PC-9 (cell line): ENCODE measurements at places on chromosomes 2 and 18.

DNA sequence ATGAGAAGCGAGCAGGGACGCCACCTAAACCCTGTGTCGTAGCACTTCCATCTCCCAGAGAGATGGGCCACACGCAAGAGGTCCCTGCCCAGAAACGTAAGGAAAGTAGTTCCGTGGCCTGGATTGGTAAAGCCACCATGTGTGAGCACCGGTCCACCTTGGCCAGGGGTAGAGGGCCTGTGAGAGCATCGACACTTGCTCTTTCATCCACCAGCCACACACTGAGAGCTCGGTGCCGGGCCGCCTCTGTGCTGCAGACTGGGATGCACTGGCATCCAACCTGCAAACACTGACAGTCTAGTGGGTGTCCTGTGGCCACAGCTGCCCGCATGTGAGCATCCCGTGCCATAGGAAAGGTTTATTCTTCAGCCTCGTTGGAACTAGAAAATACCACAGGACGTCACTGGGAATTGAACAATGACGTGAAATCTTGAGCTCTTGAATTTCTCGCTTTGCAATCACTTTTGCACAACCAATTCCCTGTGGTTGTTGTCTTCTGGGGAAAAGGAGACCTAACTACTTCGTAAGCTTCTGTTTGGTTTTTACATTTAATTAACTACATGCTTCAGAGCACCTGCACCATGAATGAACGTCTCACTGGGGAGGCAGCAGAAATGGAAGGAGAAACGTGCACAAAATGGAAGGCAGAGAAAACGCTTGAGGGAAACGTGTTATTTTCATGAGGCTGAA is 212.0 kb upstream of the RAB6C start:
- DNase-seq, result no peak

- DNase-seq, result no peak
Measured at GRCh38 chr2:121189661-121190381, 95.2 kb downstream of the TFCP2L1 start.

DNA sequence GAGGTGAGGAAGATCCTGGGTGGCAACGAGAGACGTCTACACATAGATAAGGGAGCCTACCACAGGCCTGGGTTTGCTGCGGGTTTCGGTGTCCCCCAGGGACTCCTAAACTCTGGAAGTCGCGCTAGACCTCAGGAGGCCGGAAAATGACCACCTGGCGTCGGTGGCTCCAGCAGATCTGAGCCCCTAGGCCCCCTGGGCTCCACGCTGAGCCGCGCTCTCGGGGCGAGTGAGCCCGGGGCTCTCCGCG is 987 bp upstream of the DLX1 start:
- DNase-seq, result no peak

- no peak for DNase-seq
Measured at GRCh38 chr2:100390001-100390940, 27.2 kb downstream of the CHST10 start.

- no peak for DNase-seq
Measured at GRCh38 chr2:238929242-238930081, 81.6 kb downstream of the TWIST2 start.

DNA sequence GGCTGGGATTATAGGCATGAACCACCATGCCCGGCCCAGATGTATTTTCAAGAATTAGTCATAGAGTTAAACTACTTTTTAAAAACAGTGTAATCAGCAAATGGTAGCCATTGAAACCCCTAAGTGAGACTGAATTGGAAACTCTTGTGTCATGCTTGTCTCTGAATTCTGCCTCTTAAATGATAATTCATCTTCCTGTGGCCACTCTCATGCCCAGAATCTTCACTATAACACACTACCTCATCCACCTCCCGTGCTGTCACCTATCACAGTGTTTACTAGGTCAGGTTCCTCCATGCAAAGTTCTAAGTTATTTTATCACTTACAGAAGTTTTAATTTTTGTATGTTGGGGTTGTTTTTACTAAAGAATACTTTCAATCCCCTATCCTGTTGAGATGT is 197.5 kb downstream of the PHLPP1 start:
- DNase-seq, result no peak

GRCh38 chr2:240878341-240878936 is 9.8 kb downstream of the AGXT start:
- no peak for DNase-seq

DNA sequence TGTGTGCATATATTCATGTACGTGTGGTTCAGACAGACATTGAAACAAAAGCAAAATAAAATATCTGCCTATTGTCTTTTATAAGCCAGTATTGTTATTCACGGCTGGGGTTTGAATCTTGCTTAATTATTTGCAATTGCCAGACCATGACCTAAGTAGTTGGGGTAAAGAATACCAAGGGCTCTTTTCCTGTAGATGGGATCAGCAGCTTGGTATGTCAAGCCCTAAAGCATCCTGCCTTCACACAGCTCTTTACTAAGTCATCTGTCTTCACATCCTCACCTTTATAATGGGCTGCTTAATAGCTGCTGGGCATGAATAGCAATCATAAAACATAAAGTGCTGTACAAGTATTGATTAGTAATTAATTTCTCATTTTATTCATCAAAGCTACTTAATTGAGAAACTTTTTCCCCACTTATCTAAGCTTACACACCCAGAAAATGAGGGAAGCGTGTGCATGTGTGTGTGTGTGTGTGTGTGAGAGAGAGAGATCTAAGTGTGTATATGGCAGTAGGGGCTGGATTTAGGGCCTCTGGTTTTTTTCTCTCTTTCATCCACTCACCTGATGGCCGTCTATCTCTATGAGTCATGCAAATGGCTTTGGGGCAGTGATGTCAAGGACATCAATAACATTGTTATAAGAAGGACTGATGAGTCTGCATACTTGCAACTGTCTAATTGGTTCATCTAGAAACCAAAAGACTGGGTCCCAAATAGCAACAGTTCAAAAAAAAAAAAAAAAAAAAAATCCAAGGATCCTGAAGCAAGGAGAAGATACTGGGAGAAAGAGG is 244.1 kb upstream of the TNP1 start:
- no peak for DNase-seq

DNA sequence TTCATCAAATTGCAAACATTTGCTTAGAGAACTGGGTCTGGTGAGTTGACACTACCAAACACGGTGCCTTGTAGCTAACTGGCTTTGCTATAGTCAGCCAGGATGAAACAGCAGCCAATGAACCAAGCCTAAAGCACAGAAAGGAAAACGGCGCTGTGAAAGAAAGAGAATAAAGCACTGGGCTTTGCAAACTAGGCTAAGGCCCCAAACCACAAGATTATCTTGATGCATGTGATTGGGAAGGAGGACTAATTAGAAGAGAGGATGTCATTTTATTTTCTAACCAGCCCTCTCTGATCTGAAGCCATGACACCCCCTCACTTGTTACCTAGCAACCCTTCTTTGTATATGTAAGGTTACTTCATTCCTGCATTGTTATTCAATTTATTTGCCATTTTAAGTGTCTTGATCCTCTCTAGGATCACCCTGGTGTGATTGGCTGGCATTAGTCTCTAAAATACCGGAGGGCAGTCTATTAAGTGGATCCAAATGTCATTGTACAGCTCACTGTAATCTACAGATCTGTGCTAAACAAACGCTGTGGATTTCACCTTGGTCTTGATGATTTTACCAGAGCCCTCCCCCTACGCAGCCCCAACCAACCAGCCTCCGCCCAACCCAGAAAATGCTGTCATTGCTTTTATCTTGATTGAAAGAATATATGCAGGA is 395.4 kb upstream of the ACVR2A start:
- no peak for DNase-seq

- DNase-seq, result no peak
Measured at GRCh38 chr2:37851828-37852584, 73.1 kb upstream of the RMDN2 start.

GRCh38 chr2:23526114-23526513 is 141.1 kb downstream of the KLHL29 start:
- DNase-seq, result no peak

GRCh38 chr2:54456612-54457322 is 640 bp downstream of the SPTBN1 start:
- no peak for DNase-seq

DNA sequence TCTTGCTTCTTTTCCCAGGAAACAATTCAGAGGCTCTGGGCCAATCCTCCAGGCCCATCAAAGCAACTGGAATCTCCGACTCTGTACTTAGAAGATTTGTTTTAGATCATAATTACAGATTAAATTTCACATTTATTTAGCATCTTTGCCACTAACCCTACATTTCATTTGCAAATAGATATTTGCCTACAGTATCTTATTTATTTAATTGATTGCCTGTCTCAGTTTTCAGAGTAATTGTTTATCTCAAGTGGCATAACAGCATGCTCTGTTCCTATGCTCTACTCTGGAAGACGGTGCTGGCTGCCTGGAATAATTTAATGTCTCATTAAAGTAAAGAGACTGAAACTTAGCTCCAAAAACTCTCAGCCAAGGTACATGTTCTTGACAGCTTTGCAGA is 213.4 kb downstream of the HNMT start:
- DNase-seq, result no peak

GRCh38 chr2:104768694-104769093 is 85.2 kb upstream of the POU3F3 start:
- DNase-seq, result no peak

DNA sequence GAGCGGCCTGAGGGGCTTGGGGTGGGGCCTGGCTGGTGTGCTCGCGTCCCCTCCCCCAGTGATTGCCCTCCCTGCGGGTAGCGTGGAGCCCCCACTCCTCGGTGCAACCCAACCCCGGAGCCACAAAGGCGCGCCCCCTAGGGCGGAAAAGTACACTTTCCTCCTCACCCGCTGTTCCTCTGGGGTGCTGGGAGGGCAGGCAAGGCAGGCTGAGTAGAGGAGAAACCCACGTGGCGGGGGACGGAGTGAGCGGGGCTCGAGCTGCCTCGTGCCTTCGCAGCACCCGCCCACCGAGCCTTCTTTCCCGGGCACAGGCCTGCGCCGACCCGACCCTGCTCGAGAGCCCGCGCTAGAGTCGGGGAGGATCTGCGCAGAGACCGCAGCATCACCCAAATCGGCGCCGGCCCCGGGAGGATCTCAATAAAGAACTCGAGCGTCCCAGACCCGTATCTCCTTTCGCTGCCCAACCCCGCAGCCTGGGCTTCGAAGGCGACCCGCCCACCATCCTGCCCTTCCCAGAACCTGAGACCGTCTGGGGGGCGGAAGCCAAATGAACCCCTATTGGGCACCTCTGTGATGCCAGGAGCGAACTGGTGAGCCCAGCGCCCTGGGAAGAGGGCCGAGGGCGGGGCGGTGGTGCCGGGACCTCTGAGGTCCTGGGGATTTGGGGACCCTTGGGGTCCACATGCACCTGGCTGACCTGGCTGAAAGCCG is 1.5 kb downstream of the UCN start:
- no peak for DNase-seq

DNA sequence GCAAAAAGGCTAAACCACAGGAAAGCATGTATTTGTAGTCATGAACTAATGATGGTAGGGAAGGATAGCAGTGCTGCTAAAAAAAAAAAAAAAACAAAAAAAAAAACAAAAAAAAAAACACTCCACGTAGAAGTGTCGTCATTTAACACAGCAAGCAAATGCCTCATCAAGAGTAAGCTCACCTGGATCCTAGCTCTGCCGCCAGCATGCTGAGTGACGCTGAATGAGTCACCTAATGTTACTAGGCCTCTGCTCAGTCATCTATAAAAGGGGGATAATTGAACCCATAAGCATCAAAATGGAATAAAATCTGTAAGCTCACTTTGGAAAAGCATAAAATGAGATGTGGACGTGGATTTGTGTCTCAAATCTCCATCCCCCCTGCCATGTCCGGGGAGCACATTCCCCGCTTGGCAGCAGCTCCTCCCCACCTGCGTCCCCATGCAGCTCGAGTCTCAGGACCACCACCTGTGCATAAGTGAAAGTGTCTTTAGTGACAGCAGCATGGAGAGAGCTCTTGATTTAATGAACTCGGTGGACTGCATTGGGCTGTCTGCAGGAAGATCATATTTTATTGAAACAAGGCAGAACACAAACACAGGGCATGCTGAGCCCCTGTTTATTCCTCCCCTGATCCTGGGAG is 427.5 kb downstream of the LRATD1 start:
- DNase-seq, result no peak

GRCh38 chr2:10169053-10169578 is 46.6 kb downstream of the RRM2 start:
- no peak for DNase-seq

DNA sequence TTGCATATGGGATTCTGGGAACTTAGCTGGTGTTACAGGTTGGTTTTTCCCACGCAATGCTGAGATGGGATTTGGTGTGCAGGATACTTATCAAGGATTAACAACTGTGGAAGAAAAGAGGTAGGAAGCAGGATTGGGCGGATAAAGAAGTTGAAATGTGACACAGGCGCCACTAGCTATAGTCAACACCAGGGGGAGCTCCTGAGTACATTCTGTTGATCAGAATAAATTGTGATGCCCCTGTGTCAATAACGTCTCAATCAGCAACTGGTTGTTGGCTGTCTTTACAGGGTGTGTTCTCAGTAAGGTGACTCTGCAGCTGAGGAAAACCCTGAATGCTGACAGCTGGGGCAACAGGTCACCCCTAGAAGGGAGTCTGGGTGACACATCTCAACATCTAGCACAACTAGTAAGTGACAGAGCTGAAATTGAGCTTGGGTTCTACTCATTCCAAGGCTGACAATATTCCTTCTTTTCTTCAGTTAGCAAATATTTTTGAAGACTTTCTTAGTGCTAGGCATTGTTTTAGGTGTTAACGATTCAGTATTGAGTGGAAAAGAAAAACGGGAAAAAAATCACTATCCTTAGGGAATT is 143.0 kb downstream of the ARL6IP6 start:
- DNase-seq, result peak; percentile 5

DNA sequence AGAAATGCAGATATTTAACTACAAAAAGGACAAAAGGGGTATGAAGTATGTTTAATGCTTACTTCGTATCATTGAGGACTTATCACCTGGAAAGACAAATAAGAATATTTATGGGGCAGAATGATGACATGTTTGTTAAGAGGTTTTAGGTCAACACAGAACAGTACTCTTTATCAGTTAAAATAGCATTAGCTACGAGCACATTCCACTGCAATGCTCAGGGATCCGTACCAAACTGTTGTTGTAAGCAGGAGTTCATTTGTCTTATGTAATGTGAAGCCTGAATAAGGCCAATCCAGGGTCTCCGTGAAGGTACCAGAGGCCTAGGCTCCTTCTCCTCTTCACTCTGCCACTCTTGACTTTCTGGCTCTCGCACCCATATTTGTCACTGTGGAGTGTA is 465.7 kb upstream of the NRP2 start:
- DNase-seq, result no peak

DNA sequence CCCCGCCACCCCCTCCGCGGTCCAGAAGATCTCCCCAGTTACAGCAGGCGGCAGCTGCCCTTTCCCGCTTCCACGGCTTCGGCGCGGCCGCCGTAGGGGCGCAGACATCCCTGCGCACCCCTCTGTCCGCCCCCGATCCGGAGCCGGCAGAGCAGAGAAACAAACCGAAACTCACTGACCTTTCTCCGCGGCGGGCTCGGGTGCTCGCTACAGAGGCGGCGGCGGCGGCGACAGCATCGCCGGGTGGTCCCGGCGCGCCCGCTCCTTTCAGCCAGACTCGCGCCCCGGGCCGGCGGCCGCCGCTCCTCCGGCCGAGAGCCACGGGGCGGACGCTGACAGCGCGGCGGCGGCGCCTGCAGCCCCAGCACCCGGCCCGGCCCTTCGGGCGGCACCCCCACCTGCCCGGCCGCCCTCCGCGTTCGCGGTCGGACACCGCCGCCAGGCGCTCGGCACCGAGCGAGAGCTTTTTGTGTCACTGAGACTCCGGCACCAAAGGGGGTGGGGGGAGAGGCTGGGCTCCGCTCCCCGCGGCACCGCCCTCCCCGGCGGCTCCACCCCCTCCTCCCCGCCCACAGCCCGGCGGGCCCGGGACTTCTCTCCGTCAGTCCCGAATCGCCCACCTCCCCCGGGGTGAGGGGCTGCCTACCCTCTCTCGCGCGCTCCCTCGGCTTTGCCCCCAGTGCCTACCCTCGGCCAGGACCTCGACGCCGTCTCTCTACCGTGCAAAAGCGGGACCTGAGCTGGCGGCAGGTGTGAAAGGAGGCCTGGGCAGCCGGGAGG is 1.4 kb upstream of the RNF152 start:
- no peak for DNase-seq
